ENCODE measurements at places on chromosomes 13 and 19.

- no peak for DNase-seq
These were observed 3.5 kb downstream of the PEG3 start for GRCh38 chr19:56837004-56837403.

DNA sequence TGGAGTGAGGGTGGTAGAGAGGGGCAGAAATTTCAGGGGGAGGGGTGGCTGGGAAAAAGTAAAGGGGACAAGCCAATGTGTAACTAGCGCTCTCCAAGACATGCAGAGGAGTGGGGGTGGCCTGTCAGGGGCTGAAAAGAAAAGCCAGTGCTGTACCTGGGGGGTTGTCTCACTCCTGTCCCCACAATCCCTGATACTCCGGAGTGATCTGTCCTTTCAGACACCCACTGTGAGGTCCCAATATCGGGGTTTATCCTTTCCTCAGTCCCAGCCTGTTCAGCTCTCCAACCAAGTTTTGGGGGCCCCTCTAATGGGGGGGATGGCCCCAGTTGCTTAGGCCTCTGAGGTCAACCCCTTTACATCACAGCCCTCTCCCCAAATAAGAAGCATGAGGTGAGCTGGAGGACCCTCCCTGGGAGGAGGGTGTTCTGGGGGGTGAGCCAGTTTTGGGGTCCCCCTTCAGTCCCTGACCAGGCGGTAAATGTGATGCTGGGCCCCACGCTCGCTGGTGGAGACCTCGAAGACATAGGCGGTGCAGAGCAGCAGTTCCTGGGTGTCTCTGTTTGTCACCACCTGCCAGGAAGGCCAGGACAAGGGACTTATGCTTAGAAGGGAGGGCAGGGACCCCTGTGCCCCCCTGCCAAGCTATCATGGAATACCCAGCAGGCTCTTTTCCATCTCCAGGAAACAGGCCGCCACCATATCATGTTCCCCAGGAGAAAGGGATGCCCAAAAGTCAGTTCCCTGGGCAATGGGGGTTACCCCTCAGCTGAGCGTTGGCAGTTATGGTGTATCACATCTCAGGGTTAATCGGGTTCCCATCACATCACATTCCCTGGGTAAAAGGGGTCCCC, 5.9 kb downstream of the CD37 start:
- no peak for DNase-seq

DNA sequence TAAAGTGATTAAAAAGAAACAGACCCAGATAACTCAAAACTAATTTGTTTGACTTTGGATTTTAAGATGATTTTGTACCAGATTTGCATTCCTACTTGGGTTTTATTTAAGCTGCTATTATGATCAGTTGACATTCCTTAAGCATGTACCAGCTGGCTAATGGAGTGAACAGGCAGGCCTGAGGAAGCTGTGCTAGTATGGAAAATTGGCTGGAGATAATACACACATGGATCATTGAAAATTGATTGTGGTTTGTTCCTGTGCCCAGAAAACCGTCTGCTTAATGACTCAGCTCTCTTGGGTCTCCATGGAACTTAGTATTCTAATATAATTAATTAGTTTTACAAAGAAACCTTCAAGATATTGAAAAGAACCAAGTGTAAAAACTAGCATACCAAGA, 22.6 kb downstream of the POLR1D start:
- DNase-seq = no peak

DNA sequence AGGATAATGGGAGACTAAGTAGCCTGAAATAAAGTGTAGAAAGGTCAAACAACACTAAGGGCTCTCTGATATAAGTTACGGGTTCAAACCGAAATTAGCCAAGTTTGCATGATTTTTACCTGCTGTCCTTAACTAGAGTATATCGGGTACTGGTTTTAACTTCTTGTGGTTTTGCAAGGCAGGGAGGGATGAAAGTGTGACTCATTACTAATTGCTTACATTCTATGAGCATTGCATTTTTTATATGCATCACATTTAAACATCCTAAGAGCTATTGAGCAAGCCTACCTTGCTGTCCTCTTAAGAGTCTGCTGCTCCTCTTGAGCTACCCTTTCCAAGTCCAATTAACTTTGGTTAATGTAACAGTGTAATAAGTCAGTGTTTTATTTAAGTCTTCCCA, 415.4 kb downstream of the SLITRK5 start:
- no peak for DNase-seq

DNA sequence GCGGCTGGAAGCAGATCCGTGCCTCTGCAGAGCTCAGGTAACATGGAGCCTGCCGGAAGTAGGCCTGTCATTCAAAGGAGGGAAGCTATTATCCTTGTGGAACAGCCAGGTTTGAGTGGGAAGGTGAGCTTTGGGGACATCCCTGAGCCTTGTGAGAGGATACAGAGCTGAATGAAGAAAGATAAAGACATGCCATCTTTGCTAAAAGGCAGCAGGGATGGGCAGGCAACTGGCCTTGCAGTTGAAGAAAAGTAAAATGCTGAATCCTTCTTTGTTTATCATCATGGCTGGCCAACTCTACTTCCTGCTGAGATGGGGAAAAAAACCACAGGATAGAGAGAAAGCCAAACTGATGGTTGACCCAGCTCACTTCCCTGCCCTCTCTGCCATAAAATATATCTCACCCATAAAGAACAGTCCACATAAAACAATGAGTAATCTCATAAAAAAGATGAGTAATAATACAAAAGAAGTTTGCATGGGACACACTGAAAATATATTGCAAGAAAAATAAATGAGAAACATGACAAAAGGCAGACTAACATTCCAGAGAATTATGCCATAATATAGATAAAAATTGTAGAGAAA, 226.3 kb downstream of the DLEU7 start:
- no peak for DNase-seq

DNA sequence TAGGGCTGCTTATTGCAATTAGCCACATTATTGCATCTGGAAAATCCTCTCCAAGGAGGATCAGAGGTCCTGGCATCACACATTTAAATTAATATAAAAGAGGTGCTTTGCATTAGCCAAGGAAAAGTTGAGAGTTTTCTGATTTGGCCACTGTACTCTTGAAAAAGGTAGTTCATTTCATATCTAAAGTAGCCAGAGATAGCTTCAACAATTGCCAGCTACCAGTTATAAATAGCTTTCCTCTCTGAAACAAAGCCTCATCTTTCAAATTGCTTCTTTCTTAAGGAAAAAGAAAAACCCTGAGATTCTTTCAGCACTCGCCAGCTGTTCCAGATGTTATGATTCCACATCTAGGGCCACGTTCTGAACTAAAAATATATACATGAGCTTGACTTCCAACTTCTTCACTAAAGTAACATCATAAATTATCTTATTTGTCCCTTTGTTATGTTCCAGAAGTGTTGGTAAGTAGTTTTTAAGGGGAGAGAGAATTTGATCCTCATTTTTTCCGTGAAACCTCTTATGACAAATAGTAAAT, 69.6 kb downstream of the ERCC5 start:
- DNase-seq = no peak

GRCh38 chr13:23770973-23771372, 118.2 kb downstream of the MIPEP start:
- no peak for DNase-seq

- no peak for DNase-seq
These were observed 24.1 kb upstream of the PTPRS start for GRCh38 chr19:5364674-5365073.

DNA sequence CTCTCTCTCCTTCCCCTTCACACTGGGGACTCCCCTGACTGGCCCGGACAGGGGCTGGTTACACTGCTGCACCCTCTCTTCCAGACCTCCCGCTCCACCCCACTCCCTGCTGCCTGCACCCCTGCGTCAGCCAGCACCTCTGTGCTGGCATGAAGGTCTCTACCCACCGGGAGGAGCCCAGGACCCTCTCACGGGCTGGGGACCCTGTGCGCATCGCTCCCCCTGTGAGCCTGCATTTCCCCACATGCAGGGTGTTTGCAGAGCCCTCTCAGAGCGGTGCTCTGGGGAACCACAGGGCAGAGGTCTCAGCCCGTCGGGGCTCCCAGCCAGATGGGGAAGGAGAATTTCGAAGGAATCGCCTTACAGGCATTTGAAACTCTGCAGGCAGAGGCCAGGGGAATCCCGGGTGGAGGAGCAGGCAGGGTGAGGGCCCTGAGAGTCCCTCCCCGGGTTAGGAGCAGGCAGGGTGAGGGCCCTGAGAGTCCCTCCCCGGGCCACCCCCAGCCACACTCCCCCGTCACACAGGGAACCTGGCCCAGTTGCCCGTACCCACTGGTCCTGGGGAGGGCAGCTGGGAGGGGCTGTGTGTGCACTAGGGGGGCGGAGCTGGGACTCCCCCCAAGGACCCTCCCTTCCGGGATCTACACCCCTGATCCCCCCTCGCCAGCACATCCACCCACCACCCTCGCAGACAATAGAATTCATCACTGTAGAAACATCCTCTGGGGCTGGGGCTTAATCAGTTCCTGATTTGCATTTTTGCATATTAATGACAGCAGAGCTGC, 16.3 kb upstream of the TCF3 start:
- DNase-seq = no peak

GRCh38 chr19:28399187-28399586, 813.8 kb downstream of the UQCRFS1 start:
- DNase-seq = no peak

GRCh38 chr19:4705413-4706131, 18.1 kb downstream of the DPP9 start:
- no peak for DNase-seq

GRCh38 chr13:20945952-20946383, 43.4 kb upstream of the XPO4 start:
- DNase-seq = no peak

GRCh38 chr19:18226956-18227780, 930 bp upstream of the PDE4C start:
- no peak for DNase-seq

- DNase-seq = no peak
These were observed 1.3 kb downstream of the IL11 start for GRCh38 chr19:55368701-55369563.
